Transverse colon (tissue), 4 donors: ENCODE measurements at places on chromosomes 6 and 20.

GRCh38 chr20:22418738-22419137 is 165.6 kb downstream of the FOXA2 start:
- DNase-seq, result no peak

DNA sequence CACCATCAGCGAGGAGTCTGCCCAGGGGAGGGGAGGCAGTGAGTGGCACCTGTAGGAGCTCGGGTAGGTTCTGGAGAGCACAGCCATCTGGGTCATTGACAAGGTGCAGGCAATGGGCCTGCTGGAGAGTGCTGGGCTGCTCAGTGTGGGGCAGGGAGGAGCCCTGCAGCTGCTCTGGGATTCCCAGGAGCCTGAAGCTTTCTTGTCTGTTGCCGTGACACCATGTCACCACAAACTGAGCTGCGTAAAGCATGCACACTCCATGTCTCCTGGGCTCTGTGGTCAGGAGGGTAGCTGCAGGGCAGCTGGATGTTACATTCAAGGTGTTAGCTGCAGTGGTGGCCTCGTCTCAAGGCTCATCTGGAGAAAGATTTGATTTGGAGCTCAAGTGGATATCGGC is 4.5 kb upstream of the SLC22A1 start:
- DNase-seq, result no peak

- DNase-seq, result no peak
Measured at GRCh38 chr6:92790381-92790780, 629.0 kb downstream of the EPHA7 start.

DNA sequence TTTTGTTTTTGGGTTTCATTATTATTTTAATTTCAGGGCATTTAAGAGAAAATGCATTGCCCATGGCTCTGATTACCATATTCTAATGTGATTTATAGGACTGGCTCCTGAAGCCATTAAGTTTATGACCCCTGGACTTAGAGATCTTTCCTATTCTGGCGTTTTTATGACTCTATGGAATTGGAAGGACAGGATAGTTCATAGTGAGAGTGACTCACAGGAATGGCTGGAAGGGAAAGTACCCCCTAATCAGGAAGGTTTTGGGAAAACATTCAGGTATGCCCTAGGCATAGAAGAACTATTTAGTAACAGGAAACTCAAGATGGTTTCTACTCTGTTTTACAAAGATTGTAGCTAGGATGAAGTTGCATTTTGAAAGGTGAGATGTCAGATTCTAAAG is 108.6 kb upstream of the SLC2A12 start:
- DNase-seq, result no peak

DNA sequence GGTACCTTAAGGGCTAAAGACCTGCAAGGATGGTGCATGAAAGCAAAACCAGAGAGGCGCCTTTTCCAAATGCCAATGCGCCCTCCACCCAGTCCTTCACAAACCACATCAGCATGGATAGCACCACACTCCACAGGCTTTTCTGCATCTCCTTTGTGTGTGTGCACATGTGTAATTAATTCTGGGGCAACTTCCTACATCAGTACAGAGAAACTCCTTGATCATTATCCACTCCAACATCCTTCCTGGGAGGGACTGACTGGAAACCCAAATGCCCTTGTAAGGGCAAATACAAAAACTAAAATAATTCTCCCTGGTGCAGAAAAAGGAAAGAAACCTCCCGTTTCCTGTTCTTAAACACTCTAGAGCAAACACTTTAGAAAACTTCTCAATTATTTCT is 10.8 kb downstream of the SLC52A3 start:
- no peak for DNase-seq

DNA sequence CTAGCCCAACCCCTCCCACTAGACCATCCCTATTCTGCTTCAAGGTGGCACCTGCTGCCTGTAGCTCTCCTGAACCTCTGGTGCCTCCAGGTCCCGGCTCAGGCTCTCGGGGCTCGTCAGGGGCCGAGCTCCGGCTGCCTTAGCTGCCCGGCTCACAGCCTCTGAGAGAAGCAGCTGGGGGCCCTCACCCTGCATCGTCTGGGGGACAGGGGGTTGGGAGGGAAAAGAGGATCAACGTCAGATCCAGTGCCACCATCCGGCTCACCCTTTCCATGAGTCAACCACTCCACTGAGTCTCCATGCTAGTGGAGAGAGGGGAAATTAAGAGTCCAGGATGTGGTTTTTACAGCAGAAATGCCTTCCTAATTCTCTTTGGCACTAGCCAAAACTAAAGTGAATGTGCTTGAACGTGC is 13.0 kb downstream of the BAG6 start:
- no peak for DNase-seq

- DNase-seq, result no peak
Measured at GRCh38 chr6:11515763-11516162, 21.8 kb upstream of the TMEM170B start.

DNA sequence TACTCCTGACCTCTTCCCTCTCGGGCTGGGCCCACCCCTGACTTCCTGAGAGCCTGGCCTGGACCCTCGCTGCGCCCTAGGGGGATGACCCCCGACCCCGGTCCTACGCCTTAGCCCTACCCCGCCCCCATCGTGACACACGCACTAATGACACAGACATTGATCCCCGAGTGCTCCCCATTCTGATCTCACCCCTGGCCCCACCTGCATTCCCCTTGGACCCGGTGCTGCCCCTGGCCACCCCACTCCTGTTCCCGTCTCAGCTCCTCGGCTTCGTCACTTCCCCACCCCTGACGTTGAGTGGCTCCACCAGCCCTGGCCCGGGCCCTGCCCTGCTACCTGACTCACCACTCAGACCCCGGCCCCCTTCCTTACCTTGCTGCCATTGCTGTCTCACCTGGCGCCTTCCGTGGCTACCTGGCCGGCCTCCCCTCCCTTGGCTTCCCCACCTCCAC is 12.1 kb downstream of the RBCK1 start:
- DNase-seq, result peak; percentile 57

DNA sequence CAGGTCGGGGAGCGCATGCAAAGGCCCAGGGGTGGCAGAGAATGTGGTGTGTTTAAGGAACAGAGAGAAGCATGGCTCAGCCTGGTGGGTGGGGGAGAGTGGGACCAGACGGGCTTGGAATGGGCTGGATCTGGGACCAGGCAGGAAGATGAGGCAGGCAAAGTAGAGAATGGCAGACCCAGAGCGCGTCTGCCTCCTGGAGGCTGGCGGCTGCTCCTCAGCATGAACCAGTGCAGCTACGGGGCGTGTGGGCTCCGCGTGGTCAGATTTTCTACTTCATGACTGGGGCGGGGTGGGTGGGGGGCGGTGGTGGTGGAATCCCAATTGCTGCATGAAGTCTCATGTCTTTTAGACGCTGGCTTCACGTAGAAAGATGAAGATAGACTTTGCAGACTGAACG is 135.6 kb downstream of the TFAP2C start:
- DNase-seq, result no peak

DNA sequence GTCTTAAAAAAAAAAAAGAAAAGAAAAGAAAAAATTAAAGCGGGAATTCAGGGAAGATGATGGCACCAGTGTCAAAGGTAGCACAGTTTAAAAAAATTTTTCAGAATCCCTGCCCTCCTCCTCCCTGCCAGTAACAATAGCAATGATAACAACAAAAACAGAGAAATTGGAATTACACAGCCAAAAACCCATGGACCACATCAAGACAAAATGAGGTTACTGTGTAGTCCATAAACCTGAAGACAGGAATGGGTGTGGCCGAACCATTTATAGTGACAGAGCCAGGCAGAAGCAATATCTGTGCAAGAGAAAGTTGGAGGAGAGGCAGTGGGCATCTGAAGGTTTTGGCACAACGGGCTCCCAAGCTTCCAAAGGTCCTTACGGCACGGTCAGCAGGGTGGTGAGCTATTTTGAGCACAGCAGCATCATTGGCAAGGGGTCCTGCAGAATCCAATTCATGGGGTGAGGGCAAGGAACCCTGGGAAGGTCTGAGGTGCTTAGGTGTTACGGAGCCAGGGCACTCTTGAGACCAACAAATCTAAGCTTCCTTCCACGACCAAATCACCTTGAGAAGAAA is 202.3 kb downstream of the GMPR start:
- DNase-seq, result no peak

GRCh38 chr6:4970739-4971395 is 33.0 kb downstream of the RPP40 start:
- DNase-seq, result no peak

DNA sequence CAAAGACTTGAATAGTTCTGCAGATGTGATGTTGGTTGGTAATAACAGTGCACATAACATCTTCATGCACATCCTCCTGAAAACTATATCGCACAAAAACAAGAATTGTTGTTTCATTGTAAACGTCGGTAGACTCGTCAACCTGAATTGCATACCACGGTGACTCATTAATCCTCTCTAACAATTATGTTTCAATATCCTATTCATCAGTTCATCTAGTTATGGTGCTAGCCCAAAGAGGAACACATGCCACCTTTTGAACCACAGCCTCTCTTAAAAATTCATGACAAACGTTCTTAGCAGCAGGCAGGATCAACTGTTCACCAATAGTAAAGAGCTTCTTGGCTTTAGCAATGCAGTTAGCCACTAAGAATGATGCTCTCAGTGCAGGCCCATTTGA is 25.0 kb downstream of the CRYBG1 start:
- no peak for DNase-seq

DNA sequence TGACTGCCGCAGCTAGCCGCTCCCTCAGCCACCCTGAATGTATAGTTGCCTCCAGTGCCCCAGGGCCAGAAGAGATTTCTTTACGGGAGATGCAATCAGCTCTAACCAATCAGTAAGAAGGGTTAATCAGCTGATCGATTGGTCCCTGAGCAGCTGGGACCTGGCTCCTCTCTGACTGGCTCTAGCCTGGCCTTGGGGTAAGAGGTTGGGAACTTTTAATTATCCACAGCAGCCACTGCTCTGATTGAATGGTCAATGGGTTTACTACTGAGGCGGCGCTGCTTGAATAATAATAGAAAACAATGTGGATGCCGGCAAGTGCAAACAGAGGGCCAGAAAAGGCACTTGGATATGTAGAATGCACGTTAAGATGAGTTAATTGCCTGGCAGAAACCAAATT is 99.8 kb downstream of the TFAP2A start:
- no peak for DNase-seq

GRCh38 chr6:110541701-110542309 is 65.4 kb upstream of the SLC22A16 start:
- no peak for DNase-seq

DNA sequence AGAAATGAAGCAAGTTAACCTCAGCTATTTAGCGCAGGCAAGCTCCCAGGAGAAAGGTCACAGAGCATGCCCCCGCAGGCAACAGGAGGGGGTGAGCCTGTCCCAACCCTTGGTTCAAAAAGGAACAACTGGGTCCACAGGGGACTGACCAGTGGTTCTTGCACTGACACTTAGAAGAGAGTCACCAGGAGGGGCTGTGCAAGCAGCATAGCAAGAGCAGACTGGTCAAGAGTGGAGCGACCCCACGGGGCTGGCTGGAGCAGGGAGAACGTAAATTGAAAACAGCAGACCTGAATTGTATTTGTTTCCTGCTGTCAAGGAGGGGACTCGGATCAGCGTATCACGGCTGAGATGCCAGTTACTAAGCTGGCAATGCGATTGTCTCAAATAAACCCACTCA is 32.8 kb downstream of the GABRR1 start:
- no peak for DNase-seq

GRCh38 chr6:73560182-73560732 is 39.4 kb upstream of the EEF1A1 start:
- DNase-seq, result no peak

DNA sequence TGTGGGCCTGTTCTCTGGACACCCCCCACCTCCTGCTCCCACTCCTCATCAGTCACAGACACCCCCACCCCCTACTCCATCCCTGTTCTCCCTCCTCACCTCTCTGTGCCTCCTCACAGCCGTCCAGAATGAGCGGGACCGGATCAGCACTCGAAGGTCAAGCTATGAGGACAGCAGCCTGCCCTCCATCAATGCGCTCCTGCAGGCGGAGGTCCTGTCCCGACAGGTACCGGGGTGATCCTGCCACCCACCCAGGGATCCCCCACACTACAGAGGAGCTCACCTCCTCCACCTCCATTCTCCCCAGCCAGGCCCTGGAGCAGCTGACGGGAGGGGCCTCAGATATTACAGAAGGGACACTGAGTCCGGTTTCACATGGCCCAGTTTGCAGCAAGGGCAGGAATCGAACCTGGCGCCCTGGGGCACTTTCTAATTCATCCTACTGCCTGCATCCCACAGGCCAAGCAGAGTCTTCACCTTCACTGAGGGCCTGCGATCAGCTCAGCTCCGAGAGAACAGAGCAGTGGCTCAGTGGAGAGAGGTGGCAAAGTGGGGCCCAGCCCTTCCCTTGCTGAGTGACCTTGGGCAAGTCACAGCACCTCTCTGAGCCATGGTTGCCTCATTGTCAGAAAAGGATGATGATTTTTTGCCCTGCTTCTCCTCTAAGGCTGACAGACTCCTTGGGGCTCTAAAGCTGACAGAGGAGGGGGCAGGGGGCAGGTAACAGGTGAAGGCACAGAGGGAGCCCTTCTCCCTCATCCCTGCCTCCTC is 58.3 kb downstream of the HNF4A start:
- DNase-seq, result no peak

DNA sequence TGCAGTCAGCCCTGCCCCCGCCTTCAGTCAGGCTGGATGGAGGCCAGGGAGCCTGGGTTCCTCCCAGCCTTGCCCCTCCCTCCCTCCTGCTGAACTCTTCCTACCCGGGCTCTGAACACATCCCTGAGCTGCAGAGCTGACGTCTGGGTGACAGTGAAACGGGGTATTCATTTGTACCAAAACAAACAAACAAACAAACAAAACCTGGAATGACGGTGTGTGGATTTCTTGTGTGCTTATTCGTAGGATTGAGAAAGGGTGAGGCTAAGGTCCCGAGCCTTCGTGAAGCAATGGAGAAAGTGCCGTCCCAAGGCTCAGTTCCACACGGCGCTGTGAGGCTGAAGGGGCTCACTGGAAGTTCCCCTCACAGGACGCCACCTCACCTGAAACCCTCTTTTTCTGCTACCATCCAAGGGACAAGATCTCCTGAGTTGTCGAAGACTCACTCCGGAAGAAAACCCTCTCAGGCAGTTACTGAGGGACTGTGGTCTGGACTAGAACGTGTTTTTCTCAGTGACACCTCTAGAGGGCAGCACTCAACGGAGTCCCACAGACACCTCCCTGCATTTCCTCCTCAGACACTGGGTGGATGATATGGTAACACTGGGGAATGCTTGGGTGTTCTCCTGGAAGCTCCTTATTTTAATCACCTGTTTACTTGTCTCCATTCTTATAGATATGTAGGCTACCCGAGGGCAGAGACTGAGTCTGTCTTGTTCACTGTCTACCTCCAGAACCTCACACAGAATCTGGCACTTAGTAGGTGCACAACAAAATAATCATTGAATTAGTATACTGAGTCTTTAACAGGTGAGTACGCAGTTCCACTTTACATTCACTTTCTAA is 27.3 kb downstream of the GSTA3 start:
- DNase-seq, result peak; percentile 77

GRCh38 chr6:14240411-14241166 is 123.0 kb downstream of the CD83 start:
- DNase-seq, result no peak

DNA sequence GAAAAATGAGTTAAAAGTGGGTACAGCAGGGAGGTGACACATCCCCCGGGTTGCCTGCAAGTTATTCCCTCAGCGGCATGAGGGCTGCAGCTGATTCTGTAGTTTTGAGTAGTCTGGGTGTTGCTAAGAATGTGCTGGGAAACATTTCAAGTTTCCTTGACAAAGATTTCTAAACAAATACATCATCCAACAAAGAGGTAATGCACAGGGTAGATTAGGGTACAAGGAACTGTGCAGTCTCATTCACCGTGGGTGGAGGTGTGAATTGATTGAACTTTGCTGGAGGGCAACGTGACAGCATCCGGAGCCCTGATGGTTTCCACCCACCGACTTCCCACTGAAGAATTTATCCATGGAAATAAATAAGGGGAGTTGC is 21.8 kb downstream of the CASS4 start:
- DNase-seq, result no peak
